Activated effector memory CD4-positive, alpha-beta T cell treated with anti-CD3 and anti-CD28 coated beads, Interleukin-2, amount 50 U/mL, for 16 hours (primary cell): ENCODE measurements at places on chromosomes 5 and 9.
A peak's percentile ranks its signal among the peaks of the same experiment; 100 is the strongest.

DNA sequence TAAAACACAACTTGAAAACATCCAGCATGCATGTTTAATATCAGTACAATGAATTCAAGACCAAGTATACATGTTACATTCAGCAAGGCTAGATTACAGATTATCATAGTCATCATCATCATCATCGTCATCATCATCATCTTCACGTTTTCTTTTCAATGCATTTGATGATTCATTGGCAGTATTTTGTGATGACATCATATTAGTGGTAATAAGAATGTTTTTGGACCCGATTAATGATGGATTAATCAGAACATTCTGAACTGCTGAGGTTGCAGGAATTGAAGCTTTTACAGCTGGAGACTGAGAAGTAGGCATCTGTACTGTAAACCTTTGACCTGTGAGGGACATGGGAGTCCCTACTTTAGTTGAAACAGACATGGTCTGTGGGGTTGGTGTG is 4.5 kb downstream of the AK6 start:
- DNase-seq: no peak

GRCh38 chr9:77462066-77462465 is 186.1 kb downstream of the GNA14 start:
- DNase-seq: no peak

DNA sequence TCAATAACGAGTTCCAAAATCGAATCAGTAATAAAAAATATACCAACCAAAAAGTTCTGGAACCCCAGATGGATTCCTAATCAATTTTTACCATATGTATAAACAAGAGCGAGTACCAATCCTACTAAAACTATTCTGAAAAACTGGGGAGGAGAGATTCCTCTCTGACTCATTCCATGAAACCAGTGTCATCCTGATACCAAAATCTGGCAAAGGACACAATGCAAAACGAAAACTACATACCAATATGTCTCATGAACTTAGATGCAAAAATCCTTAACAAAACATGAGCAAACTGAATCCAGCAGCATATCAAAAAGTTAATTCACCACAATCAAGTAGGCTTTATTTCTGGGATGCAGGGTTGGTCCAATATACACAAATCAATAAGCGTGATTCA is 30.5 kb upstream of the MACIR start:
- DNase-seq: no peak

- no peak for DNase-seq
Measured at GRCh38 chr5:133814152-133814551, 154.3 kb downstream of the C5orf15 start.

GRCh38 chr9:115367780-115368525 is 250.0 kb upstream of the TNC start:
- DNase-seq: no peak

DNA sequence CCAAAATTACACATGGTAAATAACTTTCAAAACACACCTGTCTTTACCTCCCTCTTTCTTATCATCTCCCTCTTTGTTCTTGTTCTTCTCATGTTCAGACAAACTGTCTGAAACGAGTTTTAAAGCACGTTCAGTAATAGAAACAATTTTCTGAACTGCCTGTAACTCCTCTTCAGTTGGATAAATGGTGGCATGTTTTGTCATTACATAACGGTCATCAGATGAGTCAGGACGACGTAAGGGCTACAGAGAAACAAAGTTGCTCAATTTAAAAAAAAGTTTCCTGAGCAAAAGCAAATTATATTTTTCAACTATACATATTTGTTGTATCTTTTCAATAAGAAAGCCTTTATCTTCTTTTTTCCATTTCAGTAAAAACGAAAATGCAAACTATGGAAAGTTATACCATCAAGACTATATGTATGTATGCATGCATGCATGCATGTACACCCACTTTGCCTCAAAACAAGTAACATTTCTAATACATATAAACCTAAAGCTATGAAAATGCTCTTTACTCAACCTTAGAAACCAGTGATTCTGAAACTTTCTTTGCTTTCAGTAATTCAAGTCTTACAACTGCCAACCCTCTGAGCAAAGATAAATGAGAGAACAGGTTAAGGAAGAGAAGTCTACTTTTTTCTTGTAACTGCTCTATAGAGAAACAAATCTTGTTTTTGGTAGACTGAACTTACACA is 56.0 kb downstream of the ZFR start:
- no peak for DNase-seq

DNA sequence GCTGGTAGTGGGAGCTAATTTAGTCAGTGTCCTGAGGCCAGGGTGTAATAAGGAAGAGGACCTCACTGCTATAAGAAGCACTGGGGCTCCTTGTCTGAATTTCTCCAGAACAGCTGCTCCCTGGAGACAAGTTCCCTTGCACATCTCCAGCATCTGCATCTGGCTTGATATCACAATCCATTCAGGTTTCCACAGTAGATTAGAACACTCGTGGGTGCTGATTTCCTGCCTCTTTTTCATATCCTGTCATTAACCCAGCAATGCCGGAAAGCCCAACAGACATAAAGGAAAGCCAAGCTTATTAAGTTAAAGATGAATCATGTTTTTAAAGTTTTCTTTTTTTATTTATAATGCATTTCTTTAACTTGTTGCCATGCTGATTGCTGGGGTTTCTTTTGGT is 232.3 kb upstream of the WWC1 start:
- DNase-seq: no peak

- no peak for DNase-seq
Measured at GRCh38 chr5:146458894-146459293, 11.8 kb downstream of the TCERG1 start.

DNA sequence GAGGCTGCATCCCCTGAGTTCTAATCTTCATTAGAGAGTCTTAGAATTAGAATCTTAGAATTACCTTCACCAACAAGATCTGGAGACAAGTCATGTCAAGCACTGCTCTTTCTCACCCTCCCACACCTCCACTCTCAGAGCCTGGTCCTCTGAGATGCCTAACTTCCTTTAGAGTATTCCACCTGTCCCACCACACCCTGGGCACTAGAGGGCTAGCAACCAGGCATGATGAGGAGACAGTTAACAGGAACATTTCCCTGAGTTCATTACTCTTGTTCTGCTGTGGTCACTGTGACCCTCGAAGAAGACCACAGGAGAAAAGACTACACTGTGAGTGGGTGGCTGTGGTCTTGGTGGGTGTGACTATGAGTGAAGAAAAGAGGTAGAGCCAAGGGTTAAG is 25.2 kb upstream of the MAP1B start:
- DNase-seq: no peak

GRCh38 chr5:141637123-141637766 is 448 bp downstream of the RELL2 start:
- DNase-seq: peak; percentile 87

- DNase-seq: no peak
Measured at GRCh38 chr5:66877843-66878242, 281.6 kb downstream of the MAST4 start.

DNA sequence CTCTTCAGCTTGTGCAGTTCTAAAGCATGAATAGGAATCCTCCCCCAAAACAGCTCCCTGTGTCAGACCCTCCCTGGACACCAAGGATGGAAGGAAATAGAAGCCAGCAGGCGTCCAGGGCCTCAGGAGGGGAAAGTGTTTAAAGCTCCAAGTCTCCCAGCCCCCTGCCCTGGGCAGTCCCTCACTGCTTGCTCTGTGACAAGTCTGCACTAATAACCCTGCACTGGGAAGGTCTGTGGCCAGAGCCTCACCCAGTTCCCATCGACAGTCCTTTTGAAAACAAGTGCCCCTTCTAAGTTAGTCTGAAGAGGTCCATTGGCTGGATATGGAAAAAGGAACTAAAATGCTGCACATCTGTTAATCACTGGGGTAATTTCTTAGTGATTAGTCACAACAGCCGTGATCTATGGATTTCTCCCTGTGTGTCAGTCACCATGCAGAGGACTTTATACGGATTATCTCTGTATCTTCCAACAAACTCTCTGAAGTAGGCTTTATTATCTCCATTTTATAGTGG is 195.3 kb downstream of the FBXL7 start:
- DNase-seq: no peak

GRCh38 chr5:172749881-172750633 is 20.9 kb downstream of the DUSP1 start:
- no peak for DNase-seq
